Neural progenitor cell (in vitro differentiated cells): ENCODE measurements at places on chromosomes 4 and X. TPM values are rescaled to one million over a fixed set of nuclear protein-coding genes. Genes with fewer than 3 reads are reported as not detected.

Gene PPARGC1A
- 1.7 and 6.6 TPM in 2 replicates for total RNA-seq

Gene RHOXF1
- not detected in 2 replicates for total RNA-seq

Gene SPANXA2
- not detected in 2 replicates for total RNA-seq

Gene KLHL34
- not detected in 2 replicates for total RNA-seq

Gene LGI2
- total RNA-seq = 0.56 and 0.99 TPM in 2 replicates

- no peak for DNase-seq
Measured at GRCh38 chr4:103885152-103885551, 165.4 kb upstream of the TACR3 start.

DNA sequence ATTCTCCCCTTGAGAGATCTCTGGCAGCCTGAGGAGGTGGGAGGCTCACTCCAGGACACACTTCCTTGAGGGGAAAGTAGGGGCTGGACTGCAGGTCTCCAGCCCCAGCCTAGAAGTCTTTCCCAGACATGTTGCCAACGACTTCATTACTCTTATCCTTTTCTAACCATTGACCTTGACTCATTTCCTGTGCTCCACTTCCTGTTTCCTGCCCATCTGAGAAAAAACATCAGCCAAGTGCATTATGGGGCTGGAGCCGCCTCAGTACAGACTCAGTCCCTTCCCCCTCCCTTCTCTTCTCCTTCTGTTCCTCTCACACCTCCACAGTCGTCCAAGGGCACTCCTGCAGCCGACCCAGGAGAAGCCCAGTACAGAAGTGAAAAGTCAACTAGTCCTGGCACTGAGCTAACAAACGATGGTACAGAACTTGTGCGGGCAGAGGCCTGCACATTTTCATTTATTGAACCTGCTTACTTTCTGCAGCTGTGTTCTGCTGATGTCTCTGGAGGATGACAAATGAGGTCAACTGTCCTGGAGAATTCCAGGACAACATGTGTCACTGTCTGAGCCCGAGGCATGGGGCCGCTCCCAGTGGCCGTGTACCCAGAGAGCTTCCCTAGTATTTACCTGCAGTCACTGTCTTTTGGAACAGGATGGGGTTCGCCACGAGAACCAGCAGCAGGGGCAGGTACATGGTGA, 20.1 kb downstream of the GPR143 start:
- no peak for DNase-seq

GRCh38 chr4:169225058-169225751, 45.6 kb downstream of the SH3RF1 start:
- DNase-seq = no peak

DNA sequence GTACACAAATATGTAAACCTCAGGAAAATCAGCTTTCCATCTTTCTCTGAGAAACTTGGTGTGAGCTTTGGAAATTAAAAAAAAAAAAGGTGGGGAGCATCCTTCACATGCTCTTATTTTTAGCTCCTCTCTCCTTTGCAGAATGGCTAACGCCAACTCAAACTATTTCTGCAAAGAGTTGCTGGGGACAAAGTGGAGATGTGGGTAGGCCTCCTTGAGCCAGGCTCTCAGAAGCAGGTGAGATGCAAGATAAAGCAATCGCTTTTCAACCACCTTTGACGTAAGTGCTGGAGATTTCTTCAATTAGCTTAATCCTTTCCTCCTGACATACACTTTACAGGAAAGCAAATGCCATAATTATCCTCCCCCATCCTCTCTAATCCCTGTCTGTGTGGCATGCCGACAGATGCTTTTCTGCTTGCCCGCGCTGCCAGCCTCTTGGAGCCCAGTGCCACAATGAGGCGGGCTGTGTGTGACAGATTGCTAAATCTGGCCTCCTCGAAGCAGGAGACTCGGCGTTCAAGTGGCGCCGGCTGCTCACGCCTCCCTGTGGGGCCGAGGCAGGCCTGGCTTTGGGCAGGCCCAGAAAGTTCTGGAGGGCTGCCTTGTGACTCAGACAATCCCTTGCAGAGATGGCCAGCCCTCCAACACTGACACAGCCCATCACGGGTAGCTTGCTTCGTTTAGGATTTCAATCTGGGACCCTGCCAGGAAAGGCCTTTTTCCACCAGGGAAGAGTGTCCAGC, 64.9 kb upstream of the SOD3 start:
- no peak for DNase-seq

DNA sequence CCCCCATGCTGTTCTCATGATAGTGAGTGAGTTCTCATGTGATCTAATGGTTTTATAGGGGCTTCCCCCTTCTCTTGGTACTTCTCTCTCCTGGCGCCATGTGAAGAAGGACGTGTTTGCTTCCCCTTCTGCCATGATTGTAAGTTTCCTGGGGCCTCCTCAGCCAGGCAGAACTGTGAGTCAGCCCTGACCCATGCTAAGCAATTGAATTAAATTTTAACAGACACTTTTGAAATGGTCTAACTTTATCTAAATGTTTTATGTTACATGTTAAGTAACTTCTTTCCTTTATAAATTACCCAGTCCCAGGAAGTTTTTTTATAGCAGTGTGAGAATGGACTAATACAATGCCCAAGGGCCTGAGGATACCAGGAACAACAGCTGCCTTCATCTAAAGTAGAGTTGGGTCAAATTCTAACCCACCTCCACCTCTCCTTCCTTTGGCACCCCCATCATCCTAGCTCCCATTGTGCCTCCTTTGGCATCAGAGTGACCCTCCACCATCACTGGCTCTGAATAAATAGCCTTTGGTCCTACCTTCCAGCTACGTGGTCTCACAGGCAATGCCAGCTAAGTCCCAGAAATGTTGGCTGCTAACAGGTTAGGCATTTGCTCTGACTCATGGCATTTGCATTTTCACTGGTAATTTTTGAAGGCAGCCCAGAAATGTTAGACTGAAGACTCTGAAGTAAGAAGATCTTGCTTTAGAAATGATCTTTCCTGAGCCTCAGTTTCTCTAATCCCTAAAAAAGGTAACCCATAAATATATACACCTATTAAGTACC, 182.1 kb downstream of the MOSPD2 start:
- no peak for DNase-seq

DNA sequence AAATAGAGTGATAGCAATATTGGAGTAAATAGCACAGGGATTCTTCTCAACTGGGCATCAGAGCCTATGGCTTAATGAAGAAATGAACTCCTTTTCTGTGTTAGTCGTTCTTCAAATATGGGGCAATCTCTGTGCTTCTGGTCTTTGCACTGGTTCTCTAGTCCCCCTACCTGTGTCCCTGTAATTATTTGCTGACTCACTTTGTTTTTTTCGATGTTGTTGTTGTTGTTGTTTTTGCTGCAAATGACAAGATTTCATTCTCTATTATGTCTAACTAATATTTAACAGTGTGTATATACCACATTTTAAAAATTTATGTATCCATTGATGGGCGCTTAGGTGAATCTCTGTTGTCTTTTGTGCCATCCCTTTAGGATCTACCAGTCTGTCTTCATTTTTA, 2137.8 kb upstream of the TENM3 start:
- no peak for DNase-seq

- no peak for DNase-seq
Measured at GRCh38 chr4:101020956-101021355, 326.4 kb downstream of the PPP3CA start.

- no peak for DNase-seq
Measured at GRCh38 chrX:96440941-96441340, 243.7 kb upstream of the DIAPH2 start.

DNA sequence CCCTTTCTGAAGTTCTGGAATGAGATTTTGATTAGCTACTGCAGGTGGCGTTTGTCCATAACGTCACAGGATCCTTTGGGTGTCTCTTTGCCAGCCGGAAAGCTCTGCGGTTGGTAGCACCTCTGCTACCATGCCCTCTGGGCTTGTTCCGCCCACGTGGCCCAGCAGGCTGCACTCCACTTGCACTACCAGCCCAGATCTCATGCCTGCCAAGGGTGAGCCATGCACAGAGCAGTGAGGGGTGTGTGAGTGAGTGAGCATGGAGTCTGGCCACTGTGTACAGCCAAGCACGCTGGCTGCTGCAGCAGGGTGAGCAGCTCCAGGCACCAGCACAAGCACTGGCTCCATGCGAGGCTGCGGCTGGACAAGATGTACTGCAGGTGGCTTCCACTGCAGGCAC, 6.6 kb upstream of the HNRNPD start:
- DNase-seq = no peak

DNA sequence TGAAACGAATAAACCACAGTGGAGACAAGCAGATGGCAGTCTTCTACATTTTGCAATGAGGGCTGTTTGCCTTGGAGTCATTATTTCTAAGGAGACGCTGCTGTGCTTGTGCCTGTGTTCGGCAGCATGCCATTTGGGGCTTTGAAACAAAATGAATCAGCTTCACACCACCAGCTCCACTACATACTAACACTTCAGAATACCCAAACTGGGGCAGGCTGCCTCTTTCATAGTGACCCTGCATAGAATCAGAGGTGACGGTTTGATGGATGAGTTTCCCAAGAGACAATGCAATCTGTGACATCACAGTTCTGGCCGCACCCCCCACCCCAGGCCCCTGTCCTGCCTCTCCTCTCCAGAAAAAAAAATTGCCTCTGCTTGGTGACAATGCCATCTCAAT, 57.1 kb upstream of the MID1 start:
- no peak for DNase-seq

GRCh38 chr4:158714937-158715336, 8.3 kb downstream of the PPID start:
- DNase-seq = no peak

- DNase-seq = no peak
Measured at GRCh38 chrX:69195192-69195591, 29.9 kb upstream of the PJA1 start.

GRCh38 chrX:128634754-128635153, 582.6 kb upstream of the ACTRT1 start:
- DNase-seq = no peak

DNA sequence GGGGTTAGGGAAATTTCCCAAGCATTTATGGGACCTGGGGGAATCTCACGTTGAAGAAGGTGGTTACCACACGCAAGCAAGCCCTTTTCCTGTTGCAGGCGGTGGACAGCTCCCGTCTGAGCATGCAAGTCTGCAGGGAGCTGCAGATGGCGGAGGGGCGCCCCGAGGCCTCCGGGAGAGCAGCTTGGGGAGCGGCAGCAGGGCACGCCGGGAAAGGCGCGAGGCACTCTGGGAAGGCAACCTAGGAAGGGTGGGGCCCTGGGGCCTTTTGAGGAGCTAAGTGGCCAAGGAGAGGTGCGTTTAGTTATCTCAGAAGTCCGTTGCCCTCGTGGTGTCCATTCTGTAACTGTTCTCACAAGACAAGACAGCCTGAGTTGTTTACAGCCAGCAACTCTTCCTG, 57.0 kb upstream of the SLC25A4 start:
- DNase-seq = peak; percentile 13

- DNase-seq = no peak
Measured at GRCh38 chr4:97411356-97411755, 731.9 kb downstream of the STPG2 start.

DNA sequence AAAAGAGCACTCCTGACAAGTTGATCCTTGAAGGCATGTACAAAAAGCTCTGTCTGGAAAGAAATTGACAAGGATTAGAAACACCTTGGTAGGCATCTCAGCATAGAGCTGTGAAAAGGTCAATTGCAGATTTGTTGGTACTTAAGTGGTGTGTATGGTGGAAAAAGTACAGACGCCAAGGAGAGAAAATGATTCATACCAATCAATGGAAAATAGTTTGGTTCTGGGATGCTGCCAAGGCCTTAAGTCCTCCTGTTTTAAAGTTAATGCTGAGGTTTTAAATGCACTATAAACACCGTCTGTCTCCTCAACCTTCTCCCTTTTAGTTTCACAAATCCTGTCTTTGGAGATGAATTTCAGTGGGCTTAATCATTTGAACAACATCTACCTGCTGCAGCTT, 524.1 kb downstream of the IL15 start:
- DNase-seq = no peak

DNA sequence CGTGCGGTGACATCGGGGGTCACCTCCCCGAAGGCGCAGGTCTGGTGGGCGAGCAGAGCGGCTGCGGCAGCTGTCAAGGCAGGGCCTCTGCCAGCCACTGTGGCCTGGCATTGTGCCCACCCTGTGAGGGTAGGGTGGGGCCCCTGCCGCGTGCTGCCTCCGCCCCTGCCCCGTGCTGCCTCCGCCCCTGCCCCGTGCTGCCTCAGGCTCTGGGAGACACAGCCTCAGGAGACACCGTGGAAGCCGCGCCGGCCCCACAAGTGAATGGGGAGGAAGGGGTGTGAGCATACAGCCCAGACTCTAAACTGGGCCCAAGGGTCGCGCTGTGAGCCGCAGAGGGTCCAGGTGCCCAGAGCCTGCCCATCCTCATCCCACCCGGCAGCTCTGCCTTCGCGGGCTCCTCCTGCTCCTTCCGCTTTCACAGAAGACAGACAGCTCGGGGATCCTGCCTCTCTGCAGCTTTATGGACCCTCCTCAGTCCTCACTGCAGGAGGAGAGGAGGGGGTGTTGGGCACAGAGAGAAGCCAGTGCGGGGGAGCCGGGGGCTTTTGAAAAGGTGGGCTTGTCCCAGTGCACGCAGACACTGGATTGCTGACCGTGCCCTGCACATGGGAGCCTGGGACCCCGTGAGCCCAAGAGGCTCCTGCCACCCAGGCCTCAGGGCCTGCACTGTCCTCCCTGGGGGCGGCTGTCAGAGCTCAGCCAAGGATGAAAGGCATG, 27.4 kb downstream of the PCGF3 start:
- no peak for DNase-seq

GRCh38 chr4:41572516-41572915, 34.6 kb downstream of the LIMCH1 start:
- DNase-seq = no peak
